Left ventricle myocardium superior (tissue), 1 donor: ENCODE measurements at places on chromosomes 12 and 14. TPM values are rescaled to one million over a fixed set of nuclear protein-coding genes. Genes with fewer than 3 reads are reported as not detected.

The CLEC1A gene
- 4.4 TPM for total RNA-seq

The GPR137C gene
- total RNA-seq: 0.47 TPM

DNA sequence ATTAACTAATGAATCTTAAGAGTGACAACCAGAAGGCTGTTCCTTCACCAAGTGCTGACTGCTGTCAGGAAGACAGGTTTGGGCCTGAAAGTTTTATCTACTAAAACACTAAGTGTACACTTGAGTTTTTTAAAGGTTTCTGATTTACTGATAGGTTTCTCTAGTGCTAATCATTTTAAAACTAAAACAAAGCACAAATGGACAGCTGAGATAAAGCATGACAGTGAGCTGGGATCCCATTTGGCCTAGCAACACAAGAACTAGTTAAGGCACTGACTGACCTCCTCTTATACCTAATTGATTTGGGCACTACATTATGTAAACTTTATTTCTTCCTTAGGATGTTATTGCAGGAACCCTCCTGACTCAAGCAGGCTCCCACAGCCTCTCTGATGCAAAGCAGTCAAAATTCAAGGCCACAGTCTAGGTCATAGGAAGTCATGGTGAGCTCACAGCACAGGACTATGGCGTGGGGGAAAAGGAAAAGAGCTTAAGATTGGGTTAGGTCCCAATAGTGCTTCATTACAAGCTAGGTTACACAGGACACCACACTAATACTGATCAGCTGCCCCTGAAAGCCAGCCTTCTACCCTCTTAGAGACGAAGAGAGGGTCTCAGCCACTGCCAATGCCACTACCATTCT is 3.5 kb downstream of the STXBP6 start:
- no peak for DNase-seq

The STXBP6 gene
- 43.5 TPM for total RNA-seq

GRCh38 chr12:57276935-57277563 is 26.1 kb upstream of the STAC3 start:
- DNase-seq: no peak

The TMEM117 gene
- 7.1 TPM for total RNA-seq

GRCh38 chr12:76470028-76470939 is 89.3 kb downstream of the OSBPL8 start:
- DNase-seq: no peak

- DNase-seq: no peak
These were observed 71.9 kb downstream of the RESF1 start for GRCh38 chr12:32031109-32031508.
